ENCODE measurements at places on chromosomes 3 and 15.

DNA sequence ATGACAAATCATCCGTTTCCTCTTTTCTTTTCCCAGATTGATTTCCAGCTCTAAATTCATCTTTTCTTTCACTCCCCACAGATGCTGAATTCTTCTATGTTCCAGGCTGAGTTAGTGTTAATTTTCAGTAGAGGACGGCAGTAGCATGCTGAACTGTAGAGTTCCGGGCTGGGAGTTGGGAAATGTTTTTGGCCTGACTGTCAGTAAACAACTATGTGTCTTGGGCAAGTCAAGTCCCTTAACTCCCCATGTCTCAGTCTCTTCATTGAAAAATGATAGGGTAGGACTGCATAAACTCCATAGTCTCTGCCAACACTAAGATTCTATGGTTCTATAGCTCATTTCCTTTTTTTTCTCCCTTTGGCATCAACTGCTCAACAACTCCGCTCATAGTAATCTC is 333.9 kb downstream of the TIGIT start:
- peak; percentile 77 for DNase-seq

- DNase-seq = no peak
Measured at GRCh38 chr15:71312731-71313460, 197.6 kb downstream of the THSD4 start.

GRCh38 chr3:37174532-37175126 is at the start of gene LRRFIP2:
Gene LRRFIP2, minus strand, starts transcription at chr3:37174582. Its CDS starts 25,599 bp downstream, at chr3:37148983.
- peak; percentile 74 for DNase-seq

DNA sequence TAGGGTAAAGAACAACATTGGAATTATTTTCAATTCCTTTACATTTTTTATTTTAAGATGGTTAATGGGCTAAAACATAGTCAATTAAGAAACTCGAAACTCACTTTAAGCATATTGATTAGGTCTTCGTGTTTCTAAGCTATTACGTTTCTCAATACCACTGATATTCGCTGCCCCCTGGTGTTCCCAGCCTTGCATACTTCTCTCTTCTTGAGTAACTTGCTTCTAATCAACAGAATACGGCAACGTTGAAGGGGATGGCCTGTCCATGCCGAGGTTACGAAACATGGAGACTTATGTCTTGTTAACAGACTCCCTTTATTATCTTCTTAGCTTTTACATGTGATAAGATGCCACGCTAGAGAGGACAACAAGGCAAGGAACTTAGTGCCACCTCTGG is 43.6 kb downstream of the ROBO1 start:
- DNase-seq = peak; percentile 17

- DNase-seq = no peak
Measured at GRCh38 chr15:89184357-89184756, 37.0 kb downstream of the RLBP1 start.

Measured in choroid plexus epithelial cell (primary cell).